ENCODE measurements at places on chromosomes 5 and 9.

- no peak for DNase-seq
Measured at GRCh38 chr5:1521671-1522600, 1.8 kb downstream of the LPCAT1 start.

DNA sequence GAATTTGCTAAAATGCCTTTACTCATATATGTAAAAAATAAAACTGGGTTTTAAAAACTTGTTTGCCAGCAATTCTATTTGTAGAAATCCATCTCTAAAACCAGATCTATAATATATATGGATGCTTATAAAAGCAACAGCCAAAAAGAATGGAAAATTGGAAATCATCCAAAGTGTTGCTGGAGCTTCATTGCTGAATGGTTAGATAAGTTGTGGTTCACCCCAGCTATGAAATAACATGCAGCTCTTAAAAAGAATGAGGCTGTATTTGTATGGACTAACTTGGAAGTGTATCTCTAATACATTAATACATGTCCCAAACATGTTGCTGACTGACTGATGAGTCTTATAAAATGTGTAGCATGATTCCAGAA is 76.2 kb downstream of the STK10 start:
- no peak for DNase-seq

DNA sequence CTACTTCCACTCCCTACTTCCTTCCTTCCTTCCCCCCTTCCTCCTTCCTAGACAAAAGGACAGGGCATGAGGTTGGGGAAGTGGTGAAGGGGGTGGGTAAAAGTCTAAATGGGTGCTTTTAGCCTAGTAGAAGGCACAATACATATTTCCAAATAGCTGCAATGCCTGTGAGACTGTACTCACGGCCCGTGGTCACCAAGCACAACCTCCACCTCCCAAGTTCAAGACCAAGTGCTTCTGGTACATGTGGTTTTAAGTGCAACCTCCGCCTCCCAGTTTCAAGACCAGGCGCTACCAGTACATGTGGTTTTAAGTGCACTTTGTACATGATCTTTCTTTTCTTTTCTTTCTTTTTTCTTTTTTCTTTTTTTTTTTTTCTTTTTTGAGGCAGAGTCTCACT is 14.5 kb upstream of the NTNG2 start:
- no peak for DNase-seq

DNA sequence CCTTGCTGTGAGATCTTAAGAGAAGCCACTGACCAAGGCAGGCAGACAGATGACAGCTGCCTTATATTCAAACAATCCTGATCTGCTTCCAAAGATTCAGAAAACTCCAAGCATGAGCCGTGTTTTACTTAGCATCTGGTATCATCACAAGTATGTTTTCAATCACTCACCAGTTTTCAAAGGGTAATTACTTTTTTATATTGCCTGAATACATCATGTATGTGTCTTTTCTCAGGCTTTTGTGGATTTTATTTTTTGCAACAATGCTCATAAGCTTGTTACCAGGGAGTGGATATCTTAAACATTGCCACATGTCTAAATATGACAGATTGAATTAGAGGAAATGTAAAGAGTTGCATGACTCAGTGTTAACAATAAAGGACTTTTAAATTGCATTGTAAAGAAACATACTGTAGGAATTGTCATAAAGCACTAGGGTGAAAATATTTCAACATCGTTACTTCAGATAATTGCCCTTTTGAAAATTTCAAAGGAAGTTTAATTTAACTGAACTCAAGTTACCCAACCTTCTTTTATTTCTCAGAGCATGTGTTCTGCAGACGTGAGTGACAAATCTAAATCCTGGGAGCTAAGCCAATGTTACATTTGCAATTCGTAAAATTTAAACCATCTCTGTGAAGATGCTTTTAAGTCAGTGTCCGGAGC is 326.1 kb downstream of the PLK2 start:
- no peak for DNase-seq

DNA sequence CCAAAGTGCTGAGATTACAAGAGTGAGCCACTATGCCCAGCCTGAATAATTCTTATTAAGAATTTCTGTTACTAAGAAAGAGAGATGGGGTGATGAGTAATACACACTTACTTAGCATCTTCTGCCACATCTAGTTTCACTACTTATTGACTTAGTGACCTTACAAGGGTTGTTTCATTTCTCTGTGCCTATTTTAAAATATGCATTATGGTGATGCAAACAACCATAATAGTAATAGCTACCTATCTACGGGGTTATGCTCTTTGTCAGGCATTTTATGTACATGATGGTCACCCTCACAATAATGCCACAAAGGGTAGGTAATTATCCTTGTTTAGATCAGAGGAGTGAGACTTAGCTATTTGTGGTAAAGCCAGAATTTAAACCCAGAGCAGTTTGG is 499.0 kb upstream of the SGCD start:
- no peak for DNase-seq

DNA sequence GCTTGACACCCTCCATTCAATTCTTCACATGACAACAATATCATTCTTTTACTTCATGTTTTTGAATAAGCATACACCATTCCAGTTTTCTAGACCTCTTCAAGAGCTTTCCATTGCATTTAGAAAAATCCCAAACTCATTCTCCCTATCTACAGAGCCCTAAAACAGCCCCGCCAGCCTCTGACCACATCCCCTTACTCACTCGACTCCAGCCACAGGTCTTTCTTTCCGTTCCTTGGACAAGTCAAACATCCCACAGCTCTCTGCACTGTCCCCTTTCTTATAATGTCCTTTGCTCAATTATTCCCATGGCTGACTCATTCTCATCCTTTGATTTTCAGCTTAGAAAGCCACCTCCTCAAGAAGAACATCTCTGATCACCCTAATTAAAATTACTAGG is 38.2 kb downstream of the TTC39B start:
- no peak for DNase-seq

DNA sequence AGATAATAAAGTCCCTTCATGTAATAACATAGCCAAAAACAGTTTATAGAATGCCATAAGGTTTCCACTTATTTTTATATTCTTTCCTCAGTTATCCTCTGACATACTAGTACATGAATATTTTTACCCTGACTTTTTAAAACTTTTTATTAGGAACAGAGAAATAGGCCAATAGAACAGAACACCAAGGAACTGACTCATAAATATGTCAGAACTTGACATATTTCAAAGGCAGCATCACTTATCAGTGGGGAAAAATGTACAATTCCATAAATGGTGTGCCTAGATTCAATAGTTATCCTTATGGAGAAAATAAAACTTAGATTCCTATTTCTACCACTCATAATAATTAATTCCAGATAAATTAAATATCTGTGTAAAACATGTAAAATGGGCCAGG is 9.4 kb downstream of the STARD4 start:
- no peak for DNase-seq

All from GM20000 (cell line).